ENCODE measurements at places on chromosomes 13 and 19. TPM values are rescaled to one million over a fixed set of nuclear protein-coding genes. Genes with fewer than 3 reads are reported as not detected.

DIAPH3 gene
- total RNA-seq = 59.4 TPM

DNA sequence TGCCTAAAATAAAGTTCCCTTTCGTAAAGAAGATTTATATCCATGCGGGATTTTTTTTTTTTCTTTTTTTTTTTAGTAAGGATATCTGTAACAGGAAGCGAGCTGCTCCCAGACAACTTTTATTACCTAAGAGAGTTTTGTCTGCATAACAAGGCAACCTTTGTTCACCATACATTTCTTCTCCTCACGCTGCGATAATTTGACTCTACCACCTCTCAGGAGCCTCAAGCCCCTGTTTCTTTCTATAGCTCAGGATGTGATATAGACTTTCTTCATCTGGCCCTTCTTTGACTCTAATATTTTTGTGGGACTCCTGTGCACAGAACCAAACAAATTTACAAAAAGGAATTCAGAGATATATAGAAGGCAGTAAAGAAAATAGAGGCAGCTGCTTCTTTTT, 1053.7 kb upstream of the SPRY2 start:
- no peaks in the 10 kb centered on the region for H3K27me3 ChIP-seq
- H3K4me1 ChIP-seq = no peaks in the 10 kb centered on the region

DNA sequence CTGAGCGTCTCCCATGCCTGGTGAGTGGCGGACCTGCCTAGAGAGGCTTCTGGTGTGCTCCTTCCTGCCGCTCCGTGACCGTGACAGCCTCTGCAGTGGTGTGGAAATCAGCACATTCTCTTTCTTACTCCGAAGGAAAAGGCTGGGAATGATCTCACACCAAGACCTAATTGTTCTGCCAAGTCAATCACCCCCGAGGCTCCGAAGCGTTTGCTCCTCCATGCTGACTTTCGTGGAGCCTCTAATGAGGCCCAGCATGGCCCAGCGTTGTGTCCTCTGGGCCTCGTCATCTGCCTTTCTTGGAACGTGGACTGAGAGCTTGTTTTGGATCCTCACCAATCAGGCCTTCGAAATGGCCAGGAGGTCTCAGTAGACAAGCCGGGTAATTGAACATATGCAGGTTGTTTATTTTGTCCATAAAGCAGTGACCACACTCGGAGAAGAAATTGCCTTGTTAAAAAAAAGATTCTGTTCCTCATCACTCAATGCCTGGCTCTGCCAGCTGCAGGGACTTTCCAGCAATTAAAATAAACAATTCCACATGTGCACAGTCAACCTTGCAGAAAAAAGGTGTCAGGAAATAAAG, 107.1 kb downstream of the UBL3 start:
- H3K4me1 ChIP-seq = no peaks in the 10 kb centered on the region
- no peak overlapping the region for H3K4me3 ChIP-seq
- no peak overlapping the region for H3K27ac ChIP-seq
- DNase-seq = no peak
- no peaks in the 10 kb centered on the region for H3K36me3 ChIP-seq
- H3K27me3 ChIP-seq = no peaks in the 10 kb centered on the region

CCDC159 gene
- 13.9 TPM for total RNA-seq

DNA sequence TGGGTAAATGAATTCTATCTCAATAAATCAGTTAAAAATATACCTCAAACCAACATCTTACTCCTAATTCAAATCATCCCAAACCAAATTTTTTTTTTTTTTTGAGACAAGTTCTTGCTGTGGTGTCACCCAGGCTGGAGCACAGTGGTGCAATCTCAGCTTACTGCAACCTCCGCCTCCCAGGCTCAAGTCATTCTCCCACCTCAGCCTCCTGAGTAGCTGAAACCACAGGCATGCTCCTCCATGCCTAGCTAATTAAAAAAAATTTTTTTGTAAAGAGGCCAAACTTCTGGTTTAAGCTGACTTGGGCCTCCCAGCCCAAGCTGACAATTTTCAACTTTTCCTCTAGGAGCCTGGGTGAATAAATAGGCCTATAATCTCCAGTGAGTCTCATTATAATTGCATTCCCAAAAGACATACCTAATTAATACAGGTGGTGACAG, 22.1 kb upstream of the OLFM2 start:
- H3K27ac ChIP-seq = no peak overlapping the region
- H3K27me3 ChIP-seq = no peaks in the 10 kb centered on the region
- no peaks in the 10 kb centered on the region for H3K36me3 ChIP-seq
- H3K4me1 ChIP-seq = no peaks in the 10 kb centered on the region
- no peak for DNase-seq
- no peak overlapping the region for H3K4me3 ChIP-seq

GRCh38 chr13:77857531-77858209, 61.0 kb downstream of the EDNRB start:
- H3K27ac ChIP-seq = no peak overlapping the region
- H3K4me1 ChIP-seq = no peaks in the 10 kb centered on the region

DNA sequence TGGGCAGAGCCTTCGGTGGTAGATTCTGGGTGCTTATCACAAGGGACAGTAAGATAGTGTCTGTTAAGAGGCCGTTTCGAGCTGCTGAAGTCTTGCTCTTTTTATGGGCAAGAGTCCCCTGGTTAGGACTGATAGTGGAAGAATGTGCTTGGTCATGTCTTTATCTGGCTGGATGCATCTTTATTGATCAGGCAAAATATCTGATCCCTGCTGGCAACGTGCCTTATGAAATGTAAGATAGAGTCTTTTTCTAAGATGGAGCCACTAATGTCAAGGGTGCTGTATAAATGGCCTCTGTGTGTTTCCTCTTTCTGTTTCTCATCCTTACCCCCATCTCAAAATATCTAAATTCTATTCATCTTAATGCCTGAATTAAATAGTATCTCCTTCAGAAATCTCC, 53.3 kb downstream of the MYO16 start:
- H3K4me3 ChIP-seq = no peak overlapping the region
- no peaks in the 10 kb centered on the region for H3K27me3 ChIP-seq
- no peak for DNase-seq
- H3K27ac ChIP-seq = no peak overlapping the region
- H3K36me3 ChIP-seq = no peaks in the 10 kb centered on the region

DNA sequence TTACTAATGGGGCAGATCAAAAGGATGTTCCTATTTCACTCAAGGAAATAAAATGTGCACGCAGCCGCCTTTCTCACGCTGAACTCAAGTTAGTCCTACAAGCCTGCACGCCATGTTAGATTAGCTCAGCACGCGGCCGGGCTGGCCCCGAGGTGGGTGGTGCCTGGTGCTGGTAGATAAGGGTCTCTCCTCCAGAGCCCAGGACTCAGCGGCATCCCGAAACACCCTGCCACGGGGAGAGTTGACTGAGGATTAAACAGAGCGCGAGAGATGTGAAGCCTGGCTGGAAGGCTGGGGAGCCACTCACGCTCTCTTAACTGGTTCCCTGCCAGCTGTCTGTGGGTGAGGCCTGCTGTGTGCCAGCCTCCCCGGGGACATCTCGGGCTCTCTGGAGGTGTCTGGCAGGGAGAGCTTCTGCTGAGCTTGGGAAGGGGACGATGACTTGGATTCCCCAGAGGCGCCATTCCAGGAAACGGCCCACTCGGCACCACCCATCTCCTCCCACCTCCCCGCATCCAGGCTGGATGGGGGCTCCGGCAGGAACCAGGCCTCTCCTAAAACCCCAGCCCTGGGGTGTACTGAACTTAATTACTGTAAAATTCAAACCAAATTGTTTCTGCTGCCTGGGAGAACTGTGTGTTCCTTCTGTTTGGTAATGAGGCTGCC, 122.2 kb downstream of the KDM4B start:
- no peak for DNase-seq
- no peaks in the 10 kb centered on the region for H3K36me3 ChIP-seq
- H3K4me3 ChIP-seq = no peak overlapping the region
- H3K27ac ChIP-seq = no peak overlapping the region

- H3K4me1 ChIP-seq = no peaks in the 10 kb centered on the region
- no peaks in the 10 kb centered on the region for H3K36me3 ChIP-seq
- no peaks in the 10 kb centered on the region for H3K27me3 ChIP-seq
- H3K27ac ChIP-seq = peak overlapping the region; percentile 37
These were observed 4.9 kb upstream of the CLDN10 start for GRCh38 chr13:95547531-95548167.

DNA sequence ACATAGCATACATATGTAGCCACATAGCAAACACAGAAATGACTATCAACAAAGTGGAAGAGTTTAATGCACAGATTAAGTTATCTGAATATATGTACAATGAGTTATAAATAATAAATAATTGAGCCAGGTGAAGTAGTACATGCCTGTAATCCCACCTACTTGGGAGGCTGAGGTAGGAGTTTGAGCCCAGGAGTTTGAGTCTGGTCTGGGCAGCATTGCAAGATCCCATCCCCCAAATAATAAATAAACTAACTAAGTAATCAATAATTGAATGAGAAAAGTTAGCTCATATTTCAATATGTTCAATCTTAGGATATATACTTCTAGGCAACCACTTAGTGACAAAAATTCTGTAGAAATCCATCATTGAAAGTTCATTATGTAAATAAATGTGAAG, 1.7 kb downstream of the CARD8 start:
- no peak overlapping the region for H3K27ac ChIP-seq
- no peaks in the 10 kb centered on the region for H3K36me3 ChIP-seq
- no peak for DNase-seq
- H3K27me3 ChIP-seq = no peaks in the 10 kb centered on the region

DNA sequence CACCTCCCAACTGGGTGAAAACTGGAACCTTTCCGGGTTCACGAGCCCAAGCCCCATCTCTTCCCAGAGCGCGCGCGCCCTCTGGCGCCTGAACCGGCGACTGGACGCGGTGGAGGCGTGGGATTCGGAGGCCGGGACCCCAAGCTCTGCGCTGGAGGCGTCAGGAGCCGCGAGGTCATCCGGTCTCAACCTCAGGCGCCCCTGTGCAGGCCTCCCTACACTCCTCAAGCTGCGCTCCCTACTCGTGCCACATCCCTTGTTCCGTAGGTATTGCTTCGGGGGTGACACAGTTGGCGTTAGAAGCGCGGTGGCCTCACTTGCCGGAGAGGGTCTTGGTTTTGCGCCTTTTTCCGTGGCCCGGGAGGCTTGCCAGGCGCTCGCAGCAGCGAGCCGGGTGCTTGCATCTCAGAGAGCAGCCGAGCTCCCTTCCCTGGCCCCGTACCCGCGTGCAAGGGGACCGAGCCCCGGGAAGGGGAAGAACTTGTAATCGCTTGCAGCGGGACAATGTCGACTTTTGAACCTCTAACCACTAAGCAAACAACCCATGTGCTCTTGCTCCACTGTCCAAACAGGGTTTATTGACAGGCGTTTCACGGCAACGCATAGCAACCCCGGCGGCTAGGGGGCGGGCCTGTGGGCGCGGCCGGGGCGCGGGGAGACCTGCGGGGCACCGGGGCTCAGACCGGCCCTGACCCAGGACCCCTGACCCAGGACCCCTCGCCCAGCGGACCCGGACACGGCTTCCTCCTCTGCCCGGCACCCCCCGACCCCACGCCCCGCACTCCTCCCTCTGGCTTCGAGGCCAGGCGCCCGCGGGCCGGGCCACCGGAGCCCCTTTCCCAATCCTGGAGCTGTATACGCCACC, 8.5 kb downstream of the CDX2 start:
- H3K27ac ChIP-seq = peak overlapping the region; percentile 66
- H3K4me1 ChIP-seq = peaks cover 88% of the 10 kb centered on the region
- peak; percentile 96 for DNase-seq
- H3K36me3 ChIP-seq = peaks cover 6% of the 10 kb centered on the region
- H3K27me3 ChIP-seq = no peaks in the 10 kb centered on the region

DNA sequence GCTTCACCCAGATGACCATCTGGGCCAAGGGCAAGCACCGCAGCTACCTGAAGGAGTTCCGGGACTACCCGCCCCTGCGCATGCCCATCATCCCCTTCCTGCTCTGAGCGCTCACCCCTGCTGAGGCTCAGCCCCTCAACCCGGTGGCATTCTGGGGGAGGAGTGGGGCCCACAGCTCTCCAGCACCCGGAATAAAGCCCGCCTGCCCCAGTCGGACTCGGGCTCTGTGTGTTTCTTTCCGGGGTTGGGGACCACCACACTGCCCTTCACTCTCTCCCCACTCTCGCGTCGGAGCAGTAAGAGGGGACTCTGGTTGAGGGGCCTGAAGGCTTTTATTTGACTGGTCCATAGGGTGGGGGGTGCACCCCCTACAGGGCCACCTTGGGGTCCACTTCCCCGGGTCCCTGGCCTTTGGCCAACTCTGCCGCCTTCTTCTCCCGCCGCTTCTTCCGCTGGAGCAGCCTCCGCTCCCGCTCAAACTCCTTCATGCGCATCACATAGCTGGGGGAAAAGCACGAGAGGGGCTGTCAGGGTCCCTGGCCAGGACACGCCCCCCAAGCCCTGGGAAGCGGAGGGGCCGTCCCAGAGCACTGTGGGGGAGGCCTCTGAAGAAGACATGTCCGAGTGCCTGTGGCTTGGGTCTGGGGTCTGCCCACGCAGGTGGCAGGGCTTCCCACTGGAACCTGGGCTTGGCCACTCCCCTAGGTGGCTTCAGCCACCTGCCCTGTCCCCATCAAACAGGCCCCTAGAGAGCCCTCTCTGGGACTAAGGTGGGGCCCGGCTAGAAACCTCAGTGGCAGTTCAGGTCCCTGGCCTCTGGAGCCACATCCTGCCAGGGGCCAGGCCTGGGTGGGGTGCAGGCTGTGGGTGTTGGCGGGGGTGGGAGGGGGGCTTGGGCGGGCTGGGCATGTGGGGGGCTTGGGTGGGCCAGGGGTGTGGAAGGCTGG, 5.8 kb downstream of the NDUFB7 start:
- H3K27ac ChIP-seq = no peak overlapping the region
- no peak overlapping the region for H3K4me3 ChIP-seq
- no peak for DNase-seq

DNA sequence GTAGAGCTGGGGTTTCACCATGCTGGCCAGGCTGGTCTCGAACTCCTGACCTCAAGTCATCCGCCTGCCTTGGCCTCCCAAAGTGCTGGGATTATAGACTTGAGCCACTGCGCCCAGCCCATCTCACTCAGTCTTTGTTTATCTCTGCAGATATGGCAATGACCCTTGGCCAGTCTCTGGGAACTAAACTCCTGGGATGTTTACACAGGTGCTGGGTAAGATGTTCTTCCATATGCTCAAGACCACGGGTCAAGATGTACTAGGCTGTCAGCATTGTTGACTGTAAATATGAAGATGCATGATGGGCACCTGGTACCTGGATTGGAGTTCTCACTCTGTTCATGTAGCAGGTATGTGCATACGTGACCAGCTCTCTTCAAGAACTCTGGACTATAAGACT, 35.8 kb downstream of the ZNF473 start:
- no peak overlapping the region for H3K27ac ChIP-seq
- H3K36me3 ChIP-seq = no peaks in the 10 kb centered on the region
- H3K4me1 ChIP-seq = no peaks in the 10 kb centered on the region
- DNase-seq = peak; percentile 67

GNG14 gene
- not detected for total RNA-seq

- H3K4me1 ChIP-seq = peaks cover 42% of the 10 kb centered on the region
- H3K36me3 ChIP-seq = no peaks in the 10 kb centered on the region
- H3K27ac ChIP-seq = peak overlapping the region; percentile 17
- DNase-seq = no peak
- no peaks in the 10 kb centered on the region for H3K27me3 ChIP-seq
These were observed 18.4 kb downstream of the LRCH1 start for GRCh38 chr13:46571189-46571908.

DNA sequence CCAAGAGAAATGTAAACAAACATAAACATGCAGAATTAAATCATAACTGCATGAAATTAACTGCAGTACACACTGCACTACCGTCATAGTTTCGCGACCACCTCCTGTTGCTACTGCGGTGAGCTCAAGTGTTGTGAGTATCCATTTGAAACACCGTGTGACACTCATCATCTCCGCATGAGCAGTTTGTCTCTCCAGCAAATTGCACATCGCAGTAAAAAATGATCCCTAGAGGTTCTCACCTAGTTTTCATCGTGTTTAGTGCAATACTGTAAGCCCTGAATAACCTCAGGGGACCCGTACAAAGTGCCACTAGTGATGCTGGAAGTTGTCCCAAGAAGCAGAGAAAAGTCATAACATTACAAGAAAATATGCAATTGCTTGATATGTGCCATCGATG, 147.7 kb downstream of the DPF1 start:
- H3K4me3 ChIP-seq = no peak overlapping the region
- no peak for DNase-seq
- H3K36me3 ChIP-seq = peaks cover 4% of the 10 kb centered on the region
- H3K4me1 ChIP-seq = peaks cover 7% of the 10 kb centered on the region

Data from Caco-2 (cell line).